Liver (tissue), 10 donors: ENCODE measurements at places on chromosomes 4 and X.

DNA sequence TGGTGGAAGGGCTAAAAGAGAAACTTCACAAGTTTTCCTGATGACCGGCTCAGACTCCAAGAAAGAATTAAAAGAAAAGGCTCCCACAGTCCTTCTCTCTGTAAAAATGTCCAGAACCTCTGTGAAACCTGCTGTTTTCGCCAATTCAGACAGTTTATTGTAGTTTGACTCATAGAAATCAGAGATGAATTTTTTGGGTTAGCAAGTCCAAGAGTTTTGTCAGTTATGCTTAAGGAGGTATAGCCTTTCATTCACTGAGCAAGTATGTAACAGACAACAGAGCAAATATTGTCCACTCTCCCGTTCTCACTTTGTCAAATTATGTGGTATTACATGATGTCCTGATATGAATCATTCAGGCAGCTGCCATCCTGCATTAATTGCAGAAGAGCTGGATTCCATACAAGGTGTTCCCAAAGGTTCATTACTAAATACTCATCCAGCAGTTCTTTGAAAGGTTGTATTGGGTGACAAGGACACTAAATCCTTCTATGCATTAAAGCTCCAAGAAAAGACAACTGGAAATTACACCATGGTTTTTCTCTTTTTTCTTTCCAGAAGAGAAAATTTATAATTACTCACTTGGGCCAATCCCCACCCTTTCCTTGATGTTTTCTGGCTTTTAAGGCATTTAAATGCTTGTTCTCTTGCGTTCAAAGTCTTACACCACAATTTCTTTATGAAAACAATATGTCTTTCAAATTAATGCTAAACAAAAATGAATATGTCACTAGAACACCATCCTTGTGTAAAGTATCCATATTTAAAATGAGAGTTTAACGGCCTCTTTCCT, 30.0 kb upstream of the PLAC1 start:
- no peak overlapping the region for H3K27ac ChIP-seq
- no peak for DNase-seq
- no peaks in the 10 kb centered on the region for H3K4me1 ChIP-seq
- no peaks in the 10 kb centered on the region for H3K36me3 ChIP-seq

DNA sequence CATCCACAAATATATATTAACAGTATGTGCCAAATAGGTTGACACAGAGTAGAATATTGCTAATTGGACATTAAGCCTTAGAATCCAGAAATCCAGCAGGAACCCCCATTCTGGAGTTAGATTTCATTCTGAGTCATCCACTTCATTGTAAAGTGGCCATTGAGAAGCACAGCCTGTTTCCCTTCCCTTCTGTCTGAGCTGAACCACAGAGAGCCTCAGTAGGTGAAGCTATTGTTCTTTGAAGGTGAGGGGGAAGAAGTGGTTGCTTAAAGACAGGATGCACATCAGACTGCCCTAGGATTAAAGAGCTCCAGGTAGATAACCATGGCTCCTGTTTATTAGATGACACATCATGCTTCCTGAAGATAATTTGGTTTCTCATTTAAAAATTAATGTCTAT, 30.6 kb upstream of the MCF2 start:
- H3K4me3 ChIP-seq: no peak overlapping the region
- H3K4me1 ChIP-seq: no peaks in the 10 kb centered on the region
- no peak for DNase-seq
- H3K36me3 ChIP-seq: peaks cover 12% of the 10 kb centered on the region
- H3K27ac ChIP-seq: no peak overlapping the region
- no peaks in the 10 kb centered on the region for H3K27me3 ChIP-seq

DNA sequence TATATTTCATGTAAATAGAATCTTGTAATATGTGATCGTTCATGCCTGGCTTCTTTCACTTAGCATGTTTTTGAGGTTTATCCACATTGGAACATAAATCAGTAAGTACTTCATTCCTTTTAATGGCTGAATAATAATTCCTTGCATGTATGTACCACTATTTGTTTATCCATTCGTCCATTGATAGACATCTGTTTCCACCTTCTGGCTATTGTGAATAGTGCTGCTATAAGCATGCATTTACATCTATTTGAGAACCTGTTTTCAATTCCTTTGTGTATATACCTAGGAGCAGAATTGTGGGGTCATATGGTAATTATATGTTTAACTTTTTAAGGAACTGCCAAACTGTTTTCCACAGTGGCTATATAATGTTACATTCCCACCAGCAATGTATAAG, 356.7 kb upstream of the DIPK2B start:
- no peak overlapping the region for H3K27ac ChIP-seq
- H3K36me3 ChIP-seq: no peaks in the 10 kb centered on the region
- H3K27me3 ChIP-seq: peaks cover 4% of the 10 kb centered on the region
- no peak for DNase-seq

DNA sequence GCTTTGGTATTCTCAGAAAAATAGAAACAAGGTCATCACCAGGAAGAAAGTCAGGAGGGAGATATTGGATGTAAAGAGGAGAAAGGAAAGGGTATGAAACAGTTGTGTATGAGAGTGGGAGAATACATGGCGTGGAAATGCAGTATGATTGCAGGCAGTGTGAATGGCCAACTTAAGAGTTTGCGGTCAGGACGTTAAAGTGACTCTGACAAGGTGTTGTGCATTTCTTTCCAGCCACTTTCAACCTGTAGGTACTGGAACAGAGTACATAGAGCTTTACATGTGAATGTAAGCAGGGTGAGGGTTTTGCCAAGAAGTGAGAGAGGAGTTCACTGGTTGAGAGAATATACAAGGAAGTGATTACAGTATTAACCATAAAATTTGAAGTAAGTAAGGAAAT, 15.7 kb downstream of the ATP10D start:
- no peak overlapping the region for H3K27ac ChIP-seq
- H3K4me3 ChIP-seq: no peak overlapping the region
- H3K4me1 ChIP-seq: peaks cover 6% of the 10 kb centered on the region
- no peaks in the 10 kb centered on the region for H3K36me3 ChIP-seq
- H3K27me3 ChIP-seq: no peaks in the 10 kb centered on the region

DNA sequence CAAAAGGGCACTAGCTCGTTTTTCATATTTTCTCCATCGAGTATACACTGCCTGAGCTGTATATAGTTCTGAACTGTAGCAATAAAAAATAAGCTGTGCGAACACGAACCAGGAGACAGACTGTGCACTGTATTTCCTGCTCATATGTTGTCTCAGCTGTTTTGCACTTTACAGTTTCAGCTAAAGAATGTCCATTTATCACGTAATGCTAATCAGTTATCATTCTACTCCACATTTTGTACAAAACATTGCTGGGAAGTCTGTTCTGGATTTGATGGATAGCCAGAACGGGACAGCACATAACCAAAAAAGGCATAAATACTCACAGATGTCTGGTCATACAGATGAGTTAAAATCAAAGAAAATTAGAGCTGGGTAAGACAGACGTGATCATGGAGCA, 315.5 kb upstream of the ADGRL3 start:
- no peaks in the 10 kb centered on the region for H3K36me3 ChIP-seq
- H3K27ac ChIP-seq: no peak overlapping the region
- H3K27me3 ChIP-seq: no peaks in the 10 kb centered on the region
